NCI-H226 (cell line): ENCODE measurements at places on chromosomes 7 and 10.
A peak's percentile ranks its signal among the peaks of the same experiment; 100 is the strongest.

DNA sequence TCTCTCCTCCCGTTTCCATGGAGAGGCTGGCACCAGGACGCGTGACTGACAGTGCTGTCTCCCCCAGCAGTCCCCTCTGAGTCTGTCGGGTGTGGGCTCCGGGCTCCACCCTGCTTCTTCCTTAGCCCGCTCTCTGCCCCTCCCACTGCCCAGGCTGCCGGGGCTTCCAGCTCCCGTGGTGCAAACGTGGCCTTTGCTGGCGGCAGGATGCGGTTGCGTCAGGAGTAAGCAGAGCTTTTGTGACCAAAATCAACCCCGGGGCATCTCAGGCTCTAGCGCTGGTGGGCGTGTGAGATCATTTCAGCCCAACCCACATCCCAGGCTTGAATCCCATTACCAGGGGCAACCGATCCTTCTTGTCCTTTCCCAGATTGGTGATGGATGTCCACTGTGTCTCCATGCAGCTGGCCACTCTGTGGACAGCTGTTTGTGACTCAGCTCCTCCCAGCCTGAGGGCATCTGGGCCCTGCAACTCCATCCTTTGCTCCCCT, 28.2 kb downstream of the PTPRE start:
- DNase-seq = no peak

- no peak for DNase-seq
Observed at GRCh38 chr10:124339119-124340032, 79.3 kb downstream of the OAT start.

DNA sequence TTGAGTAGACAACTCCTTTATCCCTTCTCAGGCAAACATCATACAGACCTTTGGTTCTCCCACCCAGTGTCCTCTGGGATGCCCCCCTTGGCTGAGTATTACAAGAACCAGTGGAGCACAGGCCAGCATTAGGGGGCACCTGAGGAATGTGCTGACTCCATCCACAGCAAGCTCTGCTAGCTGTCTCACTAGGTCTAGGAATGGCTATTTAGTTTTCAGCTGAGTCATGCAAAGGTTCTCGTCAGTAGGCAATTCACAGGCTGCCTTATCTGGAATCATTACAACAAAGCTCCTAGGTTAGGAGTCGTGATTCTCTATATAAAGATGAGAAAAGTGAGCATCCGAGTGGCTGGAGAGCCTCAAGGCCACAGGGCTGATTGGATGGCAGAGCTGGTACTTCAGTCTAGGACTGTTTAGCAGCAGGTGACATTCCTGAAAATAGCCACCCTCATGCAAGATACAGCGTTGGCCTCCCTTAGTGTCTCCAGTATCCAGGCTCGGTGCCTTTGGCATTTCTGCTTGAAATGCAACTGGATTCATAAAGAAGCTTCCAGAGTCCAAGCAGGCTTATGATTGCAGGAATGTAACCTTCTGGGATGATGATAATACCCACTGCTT, 75.8 kb downstream of the CDCA7L start:
- DNase-seq = peak; percentile 65

GRCh38 chr7:44707558-44708230, 41.0 kb upstream of the ZMIZ2 start:
- no peak for DNase-seq

- DNase-seq = no peak
Observed at GRCh38 chr10:62805231-62806099, 945 bp downstream of the ADO start.

DNA sequence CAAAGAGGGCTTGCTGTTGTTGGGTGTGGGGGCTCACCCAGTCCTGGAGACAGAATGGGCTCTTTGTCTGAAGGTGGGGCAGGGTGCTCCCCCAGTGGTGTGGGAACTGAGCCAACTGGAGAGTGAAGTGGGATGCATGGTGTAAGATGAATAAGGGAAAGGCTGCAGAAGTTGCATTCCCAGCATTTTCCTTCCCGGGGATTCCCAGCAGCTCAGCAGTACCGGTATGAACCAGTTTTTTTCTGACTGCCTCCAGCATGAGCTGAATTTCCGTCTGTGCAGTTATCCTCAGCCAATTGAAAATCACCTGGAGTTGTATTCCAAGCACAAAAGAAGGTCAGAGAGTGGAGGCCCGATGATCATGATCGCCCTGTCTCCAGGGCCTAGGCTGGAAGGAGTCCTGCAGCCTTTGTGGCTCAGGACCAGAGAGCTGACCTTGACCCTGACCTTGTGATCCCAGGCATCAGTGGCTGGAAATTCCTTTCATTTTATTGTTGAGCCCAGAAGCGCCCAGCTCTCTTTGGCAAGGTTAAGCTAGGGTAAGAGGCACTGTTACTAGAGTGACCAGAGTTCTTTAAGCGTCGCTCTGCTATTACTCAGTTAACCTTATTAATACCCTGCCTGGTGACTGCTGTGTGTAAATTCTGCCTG, 33.4 kb downstream of the OGDH start:
- peak; percentile 98 for DNase-seq

DNA sequence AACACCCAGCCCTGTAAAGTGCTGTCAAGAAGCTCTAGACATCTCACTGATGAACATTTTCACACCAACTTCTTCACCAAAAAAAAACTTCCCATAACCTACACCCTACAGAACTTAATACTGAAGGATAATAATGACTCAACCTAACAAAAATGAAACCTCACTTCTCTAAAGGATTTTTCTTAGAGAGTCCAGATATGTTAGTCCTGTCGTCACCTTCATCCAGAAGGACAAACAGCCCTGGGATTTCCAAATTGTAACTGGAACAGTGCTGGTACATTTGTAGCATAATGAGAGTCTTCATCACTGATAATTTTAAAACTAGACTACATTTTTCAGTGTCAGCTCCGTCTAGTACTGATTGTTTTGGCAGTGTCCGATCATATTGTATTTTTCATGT, 528.6 kb upstream of the CELF2 start:
- no peak for DNase-seq

DNA sequence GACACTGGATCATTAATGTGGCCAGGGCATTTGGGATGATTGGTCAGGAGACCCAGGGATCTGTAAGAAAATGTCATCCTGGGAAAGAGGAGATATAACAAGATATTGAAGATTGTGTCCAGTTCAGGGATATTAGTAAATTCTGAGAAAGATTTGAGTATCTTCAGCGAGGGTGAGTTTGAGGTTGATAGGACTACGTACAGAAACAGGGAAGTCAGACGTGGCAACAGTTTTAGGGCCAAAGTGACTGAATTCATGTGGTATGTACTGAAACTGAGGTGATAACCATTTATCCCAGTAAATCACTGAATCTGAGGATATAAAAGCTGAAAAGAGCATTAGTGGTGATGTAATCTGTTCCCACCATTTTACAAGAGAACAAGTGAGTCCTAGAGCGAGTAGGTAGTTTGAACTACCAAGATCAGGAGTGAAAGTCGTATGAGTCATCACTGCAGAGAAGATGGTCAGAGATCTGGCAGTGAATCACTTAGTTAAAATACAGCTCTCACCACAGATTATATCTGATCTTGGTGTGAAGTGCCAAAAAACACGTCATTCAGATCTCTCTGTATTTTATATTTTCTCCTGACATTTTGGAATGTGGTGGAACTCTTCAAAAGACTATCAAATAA, 220.5 kb downstream of the CDK14 start:
- peak; percentile 95 for DNase-seq

GRCh38 chr10:106577266-106577665, 587.2 kb downstream of the SORCS1 start:
- no peak for DNase-seq

DNA sequence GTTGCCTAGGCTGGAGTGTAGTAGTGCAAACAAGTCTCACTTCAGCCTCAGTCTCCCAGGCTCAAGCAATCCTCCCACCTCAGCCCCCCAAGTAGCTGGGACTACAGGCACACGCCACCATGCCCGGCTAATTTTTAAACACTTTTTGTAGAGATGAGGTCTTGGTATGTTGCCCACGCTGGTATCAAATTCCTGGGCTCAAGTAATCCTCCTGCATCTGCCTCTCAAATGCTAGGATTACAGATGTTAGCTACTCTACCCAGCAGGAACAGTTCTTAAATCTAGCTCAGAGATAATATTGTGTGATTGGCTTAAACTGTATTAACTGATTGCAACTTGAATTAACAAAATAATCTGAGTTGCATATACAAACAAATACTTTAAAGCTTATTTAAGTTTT, 82.9 kb downstream of the CDK14 start:
- no peak for DNase-seq

DNA sequence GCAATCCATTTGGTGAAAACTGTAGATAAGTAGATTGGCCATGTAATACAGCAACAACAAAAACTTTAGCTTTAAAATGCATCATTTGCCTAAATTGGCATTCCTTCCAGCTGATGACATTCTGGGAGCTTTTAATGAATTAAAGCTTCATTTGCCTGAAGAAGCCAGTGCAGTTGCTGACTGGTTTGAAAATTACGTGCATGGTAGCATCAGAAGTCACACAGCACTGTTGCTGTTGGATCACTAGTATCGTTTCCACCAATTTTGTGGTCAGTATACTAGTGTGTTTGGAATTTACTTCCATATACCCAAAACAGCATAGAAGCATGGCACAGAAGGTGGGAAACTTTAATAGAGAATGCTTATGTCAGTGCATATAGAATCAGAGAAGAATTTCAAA, 194.9 kb downstream of the ETV1 start:
- no peak for DNase-seq

GRCh38 chr10:110699859-110700468, 55.8 kb downstream of the RBM20 start:
- DNase-seq = peak; percentile 51

DNA sequence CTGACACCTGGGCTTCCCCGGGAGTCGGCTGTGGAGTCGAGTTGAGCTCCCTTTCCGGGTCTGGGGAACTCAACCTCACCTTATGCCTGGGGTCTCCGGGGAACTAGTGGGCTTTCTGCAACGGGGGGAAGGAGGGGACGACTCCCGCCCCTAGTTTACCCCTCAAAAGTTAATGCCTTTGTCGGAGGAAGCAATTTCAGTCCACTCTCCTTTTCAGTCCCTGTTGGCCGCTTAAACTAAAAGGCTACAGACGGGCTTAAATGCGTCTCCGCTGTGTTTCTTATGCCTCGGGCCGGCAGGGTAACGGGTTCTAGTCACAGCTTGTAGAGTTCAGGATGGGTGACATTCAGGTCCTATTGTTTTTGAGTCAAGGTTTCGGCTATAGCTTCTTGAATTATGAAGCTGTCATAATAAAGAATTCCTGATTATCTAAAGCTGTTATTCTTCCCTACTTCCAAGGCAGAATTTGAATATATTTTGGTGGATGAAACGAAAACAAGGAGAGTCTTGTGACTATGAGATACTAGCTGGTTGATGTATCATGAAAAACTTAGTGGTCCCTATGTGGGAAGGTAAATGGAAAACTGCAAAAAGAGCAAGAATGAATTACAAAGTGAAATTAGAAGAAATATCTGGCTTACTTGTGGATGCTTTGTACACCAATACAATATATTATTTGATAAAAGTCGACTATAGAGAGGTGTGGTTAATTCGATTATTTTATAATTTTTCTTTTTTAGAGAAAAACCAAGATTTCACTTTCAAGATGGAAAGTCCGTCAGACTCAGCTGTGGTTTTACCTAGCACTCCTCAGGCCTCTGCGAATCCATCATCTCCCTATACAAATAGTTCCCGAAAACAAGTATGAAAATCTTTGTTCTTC, 495 bp downstream of the SFR1 start:
- no peak for DNase-seq

DNA sequence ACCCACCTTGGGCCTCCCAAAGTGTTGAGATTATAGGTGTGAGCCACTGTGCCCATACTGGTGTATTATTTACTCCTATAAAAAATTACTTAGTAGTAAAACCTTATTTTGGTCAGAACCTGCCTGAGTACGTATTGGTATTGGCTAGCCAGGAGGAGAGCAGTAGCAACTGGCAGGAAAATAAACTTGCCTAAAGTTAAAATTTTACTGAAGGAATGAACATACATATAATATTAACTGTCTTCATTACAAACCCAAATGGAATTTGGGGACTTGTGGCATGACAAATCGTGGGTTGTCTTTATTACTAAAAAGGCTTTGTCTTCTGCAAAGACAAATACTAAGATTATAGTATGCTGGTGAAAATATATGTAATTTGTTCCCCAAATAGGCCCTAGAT, 8.4 kb downstream of the RAB18 start:
- no peak for DNase-seq
